ENCODE measurements at places on chromosomes 5 and 9. TPM values are rescaled to one million over a fixed set of nuclear protein-coding genes. Genes with fewer than 3 reads are reported as not detected.

Gene C9orf43
- polyA plus RNA-seq = 0.33 TPM

Gene SLU7
- polyA plus RNA-seq = 61.6 TPM

- H3K27ac ChIP-seq = no peak overlapping the region
- DNase-seq = no peak
- H3K4me1 ChIP-seq = no peaks in the 10 kb centered on the region
- H3K36me3 ChIP-seq = no peaks in the 10 kb centered on the region
- H3K4me3 ChIP-seq = no peak overlapping the region
Measured at GRCh38 chr5:92560698-92561401, 1020.2 kb downstream of the NR2F1-AS1 start.

- peaks cover 16% of the 10 kb centered on the region for H3K4me1 ChIP-seq
- H3K36me3 ChIP-seq = peaks cover 46% of the 10 kb centered on the region
- no peaks in the 10 kb centered on the region for H3K27me3 ChIP-seq
- no peak overlapping the region for H3K27ac ChIP-seq
Measured at GRCh38 chr5:76641514-76642120, 18.4 kb upstream of the F2RL2 start.

- DNase-seq = no peak
- no peak overlapping the region for H3K27ac ChIP-seq
- no peak overlapping the region for H3K4me3 ChIP-seq
- H3K4me1 ChIP-seq = peaks cover 33% of the 10 kb centered on the region
- no peaks in the 10 kb centered on the region for H3K36me3 ChIP-seq
Measured at GRCh38 chr5:40401284-40402006, 278.3 kb upstream of the PTGER4 start.

DNA sequence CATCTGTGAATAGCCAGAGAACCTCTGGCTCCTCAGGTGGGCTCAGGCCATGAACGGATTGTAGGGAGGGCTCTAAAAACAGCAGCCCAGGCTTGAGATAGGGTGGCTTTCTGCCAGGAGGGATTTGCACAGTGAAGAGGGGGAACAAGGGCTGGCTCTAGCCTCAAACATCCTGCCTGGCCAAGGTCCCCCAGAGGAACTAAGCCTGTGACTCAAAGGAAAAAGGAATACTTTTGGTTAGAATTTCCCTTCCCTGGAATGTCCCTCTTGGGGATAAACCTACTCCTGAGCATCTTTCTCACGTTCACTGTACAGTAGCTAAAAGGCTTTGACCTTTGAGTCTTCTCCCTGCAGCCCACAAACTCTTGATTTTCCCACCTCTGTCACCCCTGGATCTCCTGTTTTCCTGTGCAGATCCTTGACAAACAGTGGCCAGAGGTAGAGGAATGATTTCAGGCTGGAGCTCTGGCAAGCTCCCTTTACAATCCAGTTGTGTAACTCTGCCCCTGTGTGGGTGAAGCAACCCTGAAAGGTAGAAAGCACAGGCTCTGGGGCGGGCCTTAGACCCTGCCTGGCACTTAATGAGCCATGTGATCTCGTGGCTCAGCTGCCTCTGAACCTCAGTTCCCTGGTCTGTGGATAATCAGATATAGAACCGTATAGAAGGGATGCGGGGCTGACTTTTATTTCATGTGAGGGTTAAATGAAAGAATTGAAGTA, 17.4 kb downstream of the SEC61B start:
- no peak overlapping the region for H3K27ac ChIP-seq
- no peaks in the 10 kb centered on the region for H3K27me3 ChIP-seq
- no peak overlapping the region for H3K4me3 ChIP-seq
- DNase-seq = no peak
- H3K4me1 ChIP-seq = peaks cover 8% of the 10 kb centered on the region

DNA sequence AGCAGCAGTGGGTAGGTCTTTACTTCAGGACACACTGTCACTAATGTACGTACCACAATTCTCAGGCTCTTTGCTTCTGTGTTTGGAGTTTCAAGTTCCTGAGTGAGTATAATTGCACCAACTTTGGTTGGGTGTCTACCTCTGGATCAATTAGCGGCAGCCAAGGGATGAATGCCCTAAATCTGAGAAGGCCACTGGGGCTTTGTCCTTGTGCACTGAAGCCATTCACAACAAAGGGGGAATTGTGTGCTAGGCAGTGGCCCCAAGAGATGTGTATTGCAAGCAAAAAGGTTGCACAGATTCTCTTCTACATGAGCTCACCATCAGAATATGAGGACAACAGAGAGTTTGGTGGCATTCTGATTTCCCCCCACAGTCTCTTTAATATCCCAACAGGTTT, 3.9 kb upstream of the PHF24 start:
- no peaks in the 10 kb centered on the region for H3K36me3 ChIP-seq
- H3K27ac ChIP-seq = no peak overlapping the region
- no peak overlapping the region for H3K4me3 ChIP-seq
- no peak for DNase-seq
- peaks cover 2% of the 10 kb centered on the region for H3K4me1 ChIP-seq

Gene TAF1L
- not detected for polyA plus RNA-seq

DNA sequence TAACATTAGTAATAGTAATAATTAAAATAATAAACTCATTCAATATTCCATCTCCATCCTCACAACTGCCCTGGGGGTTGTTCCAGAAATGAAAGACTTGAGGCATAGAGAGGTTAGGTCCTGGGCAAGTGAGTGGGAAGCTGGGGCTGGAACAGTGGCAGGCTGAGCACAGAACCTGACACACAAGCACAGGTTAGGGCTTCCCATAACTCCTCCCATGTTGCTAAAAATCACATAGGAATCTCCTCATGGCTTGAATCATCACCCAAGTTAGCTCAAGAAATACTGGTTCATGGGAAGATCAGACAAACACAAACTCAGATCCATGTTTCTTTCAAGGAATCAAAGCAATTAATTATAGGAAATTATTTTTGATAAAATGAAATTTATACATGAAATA, 487.7 kb downstream of the SEMA5A start:
- H3K4me1 ChIP-seq = no peaks in the 10 kb centered on the region
- H3K27me3 ChIP-seq = no peaks in the 10 kb centered on the region
- H3K4me3 ChIP-seq = no peak overlapping the region
- no peak for DNase-seq
- no peak overlapping the region for H3K27ac ChIP-seq

Gene SPATA31C1
- not detected for polyA plus RNA-seq

Gene COL23A1
- polyA plus RNA-seq = 0.11 TPM

GRCh38 chr9:91725651-91726050, 224.4 kb downstream of the ROR2 start:
- H3K27ac ChIP-seq = no peak overlapping the region
- no peaks in the 10 kb centered on the region for H3K4me1 ChIP-seq
- DNase-seq = no peak
- H3K36me3 ChIP-seq = no peaks in the 10 kb centered on the region

Gene C9
- not detected for polyA plus RNA-seq

DNA sequence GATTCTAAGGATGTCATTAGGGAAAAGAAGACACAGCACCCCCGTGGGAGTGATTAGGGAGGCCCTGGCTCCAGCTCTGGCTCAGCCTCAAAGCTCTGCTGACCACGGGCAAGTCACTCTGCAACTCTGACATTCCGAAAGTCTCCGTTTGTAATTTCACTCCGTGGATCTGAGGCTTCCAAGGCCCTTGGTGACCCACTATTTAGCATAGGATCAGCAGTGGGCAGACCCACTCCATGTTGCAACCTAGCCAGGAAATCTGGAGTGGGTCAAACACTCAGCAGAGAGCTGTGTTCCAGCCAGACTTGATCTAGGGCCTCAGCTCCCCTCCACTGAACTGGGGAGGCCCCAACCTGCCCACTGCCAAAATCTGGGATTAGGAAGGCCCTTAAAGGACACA, 11.8 kb downstream of the PHF19 start:
- peaks cover 24% of the 10 kb centered on the region for H3K4me1 ChIP-seq
- H3K27me3 ChIP-seq = no peaks in the 10 kb centered on the region
- peak overlapping the region; percentile 84 for H3K27ac ChIP-seq

Gene IFNK
- polyA plus RNA-seq = not detected

Gene NOP16
- polyA plus RNA-seq = 18.3 TPM

GRCh38 chr5:113202746-113203716, 226.4 kb downstream of the DCP2 start:
- no peak for DNase-seq
- H3K36me3 ChIP-seq = no peaks in the 10 kb centered on the region
- H3K27me3 ChIP-seq = no peaks in the 10 kb centered on the region
- no peak overlapping the region for H3K4me3 ChIP-seq

Gene PLPP7
- polyA plus RNA-seq = 3.1 TPM

DNA sequence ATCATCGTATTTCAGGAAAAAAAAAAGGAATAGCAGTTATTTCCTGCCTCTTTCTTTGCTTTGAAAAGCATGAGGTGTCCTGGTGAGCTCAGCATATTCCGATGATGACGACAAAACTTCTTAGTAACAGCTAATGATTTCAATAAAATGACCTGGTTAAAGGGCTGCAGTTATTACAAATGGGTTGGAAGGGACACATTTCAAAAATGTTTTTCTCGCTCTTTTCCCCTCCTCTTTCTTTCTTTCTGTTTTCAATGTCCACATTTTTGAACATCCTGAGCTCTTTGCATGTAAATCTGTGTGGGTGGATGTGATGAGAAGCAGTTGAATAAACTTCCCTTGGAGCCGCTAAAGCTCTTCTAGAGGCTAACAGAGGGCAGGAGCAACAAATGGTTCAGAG, 186.8 kb upstream of the SLC27A6 start:
- H3K4me3 ChIP-seq = no peak overlapping the region
- H3K4me1 ChIP-seq = no peaks in the 10 kb centered on the region
- H3K27ac ChIP-seq = no peak overlapping the region
- DNase-seq = no peak
- no peaks in the 10 kb centered on the region for H3K27me3 ChIP-seq
- H3K36me3 ChIP-seq = no peaks in the 10 kb centered on the region

Gene PTGES2
- 42.0 TPM for polyA plus RNA-seq

Gene CENPK
- polyA plus RNA-seq = 1.8 TPM

Gene ARSI
- not detected for polyA plus RNA-seq

Gene ZNF169
- 1.1 TPM for polyA plus RNA-seq

DNA sequence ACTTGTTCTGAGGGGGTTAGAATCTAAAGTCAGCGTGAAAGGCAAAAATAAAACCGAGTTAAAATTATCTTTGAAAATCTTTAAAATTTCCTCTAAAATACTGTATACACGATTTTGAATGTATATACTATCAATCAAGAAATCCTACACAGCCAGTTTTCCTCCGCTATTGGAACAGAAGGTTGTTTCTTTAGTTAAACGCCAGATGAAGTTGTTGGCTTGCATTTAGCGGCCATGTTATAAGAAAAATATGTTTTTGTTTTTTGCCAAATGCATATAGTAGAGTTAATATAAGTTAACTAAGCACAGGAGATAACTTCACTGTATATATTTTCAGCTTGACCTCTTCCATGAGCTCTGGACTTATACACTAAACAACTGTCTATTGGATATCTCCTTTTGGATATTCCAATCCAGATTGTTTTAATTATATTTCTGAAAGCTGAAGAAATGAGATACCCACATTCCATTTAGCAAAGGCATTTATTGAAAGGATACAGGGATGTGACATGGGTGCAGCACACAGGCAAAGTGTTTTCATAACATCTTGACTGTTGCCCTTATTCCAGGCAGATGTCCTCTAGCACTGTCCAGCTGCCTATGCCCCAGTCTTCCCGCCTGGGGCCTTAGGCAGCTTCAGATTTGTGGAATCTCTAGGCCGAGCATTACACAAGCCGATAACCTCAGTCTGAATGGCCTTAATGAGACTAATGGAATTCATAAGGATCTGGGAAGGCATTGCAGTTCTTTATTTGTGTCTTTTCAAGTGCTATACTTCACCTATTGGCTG, 10.0 kb upstream of the ATG10 start:
- no peaks in the 10 kb centered on the region for H3K36me3 ChIP-seq
- H3K4me3 ChIP-seq = no peak overlapping the region
